Natural killer cell treated with Interleukin-12 subunit alpha and Interleukin-12 subunit beta and Interleukin-15 and Interleukin-18, amount 100 ng/mL, for 72 hours (primary cell): ENCODE measurements at places on chromosomes 1 and 21.
A peak's percentile ranks its signal among the peaks of the same experiment; 100 is the strongest.

DNA sequence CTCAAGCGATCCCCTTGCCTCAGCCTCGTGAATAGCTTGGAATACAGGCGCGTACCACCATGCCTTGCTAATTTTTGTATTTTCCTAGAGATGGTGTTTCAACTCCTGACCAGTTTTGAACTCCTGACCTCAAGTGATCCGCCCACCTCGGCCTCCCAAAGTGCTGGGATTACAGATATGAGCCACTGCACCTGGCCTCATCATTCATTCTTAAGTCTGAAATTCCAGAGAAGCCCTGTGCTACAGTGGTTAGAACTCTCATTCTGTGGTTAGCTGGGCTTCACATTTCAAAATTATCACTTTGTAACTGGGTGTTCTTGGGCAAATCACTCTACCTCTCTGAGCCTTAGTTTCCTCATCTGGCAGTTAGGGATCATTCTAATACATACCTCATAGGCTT is 86.1 kb upstream of the POU3F1 start:
- no peak for DNase-seq

DNA sequence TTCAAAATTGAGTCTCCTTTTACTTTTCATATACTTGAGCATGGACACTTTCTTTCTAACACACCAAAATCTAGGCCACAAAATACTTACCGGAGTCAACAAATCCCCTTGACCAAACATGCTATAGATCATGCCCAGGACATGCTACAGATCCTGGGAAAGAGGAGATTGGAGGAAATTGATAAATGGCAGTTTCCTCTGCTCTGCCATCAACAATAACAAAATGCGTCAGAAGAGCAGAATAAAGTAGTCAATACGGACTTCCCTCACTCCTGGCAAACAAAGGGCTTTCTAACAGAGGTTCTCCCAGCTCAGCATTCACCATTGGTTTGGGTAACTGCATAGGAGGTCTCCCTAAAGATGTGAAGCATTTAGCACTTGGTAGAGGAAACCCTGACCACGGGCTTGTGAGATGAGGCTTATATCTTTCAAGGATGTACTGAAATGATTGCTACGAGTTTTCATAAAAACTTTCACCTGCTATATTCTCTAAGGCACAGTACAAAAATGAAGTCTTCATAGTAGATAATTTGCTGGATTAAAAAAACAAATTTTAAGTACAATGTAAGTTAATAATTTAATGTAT is 283.8 kb upstream of the RUNX1 start:
- no peak for DNase-seq

DNA sequence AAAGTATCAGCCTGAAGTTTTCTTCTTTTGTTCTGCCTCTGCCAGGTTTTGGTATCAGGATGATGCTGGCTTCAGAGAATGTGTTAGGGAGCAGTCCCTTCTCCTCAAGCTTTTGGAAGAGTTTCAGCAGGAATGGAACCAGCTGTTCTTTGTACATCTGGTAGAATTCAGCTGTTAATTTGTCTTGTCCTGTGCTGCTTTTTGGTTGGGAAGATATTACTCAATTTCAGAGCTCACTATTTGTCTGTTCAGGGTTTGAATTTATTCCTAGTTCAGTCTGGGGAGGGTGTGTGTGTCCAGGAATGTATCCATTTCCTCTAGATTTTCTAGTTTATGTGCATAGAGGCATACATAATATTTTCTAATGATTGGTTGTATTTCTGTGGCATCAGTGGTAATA is 12.8 kb downstream of the ZNF678 start:
- no peak for DNase-seq

GRCh38 chr1:163071405-163072255 is 2.5 kb downstream of the RGS4 start:
- no peak for DNase-seq

- DNase-seq: no peak
These were observed 3.5 kb downstream of the ITPKB start for GRCh38 chr1:226735576-226735975.

DNA sequence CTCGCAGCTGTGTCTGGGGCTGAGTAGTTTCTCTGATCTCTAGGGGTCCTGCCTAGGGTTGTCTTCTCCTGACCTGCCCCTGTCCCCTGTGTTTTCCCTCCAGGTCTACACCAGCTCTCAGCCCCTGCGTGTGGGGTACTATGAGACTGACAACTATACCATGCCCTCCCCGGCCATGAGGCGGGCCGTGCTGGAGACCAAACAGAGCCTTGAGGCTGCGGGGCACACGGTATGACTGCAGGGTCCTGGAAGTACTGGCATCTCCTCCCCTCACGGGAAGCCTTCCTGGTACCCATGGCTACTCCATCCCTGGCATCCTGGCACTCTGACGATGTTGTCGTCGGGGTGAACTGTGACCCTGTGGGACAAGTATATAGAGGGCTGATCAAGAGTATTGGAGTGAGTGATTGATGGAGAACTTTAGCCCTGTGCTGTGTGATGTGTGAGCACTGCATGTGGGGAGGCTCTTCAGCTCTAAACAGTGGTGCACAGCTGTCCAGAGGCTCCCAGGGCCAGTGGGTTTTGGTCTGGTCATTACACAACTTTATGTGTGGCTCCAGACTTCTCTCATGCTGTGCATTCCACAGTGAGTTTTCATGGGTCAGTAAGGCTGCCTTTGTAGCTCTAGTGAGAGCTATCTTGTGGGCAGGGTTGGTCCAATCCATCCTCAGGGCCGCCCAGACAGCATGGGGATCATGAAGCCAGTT is 14.4 kb downstream of the FAAH start:
- DNase-seq: no peak

DNA sequence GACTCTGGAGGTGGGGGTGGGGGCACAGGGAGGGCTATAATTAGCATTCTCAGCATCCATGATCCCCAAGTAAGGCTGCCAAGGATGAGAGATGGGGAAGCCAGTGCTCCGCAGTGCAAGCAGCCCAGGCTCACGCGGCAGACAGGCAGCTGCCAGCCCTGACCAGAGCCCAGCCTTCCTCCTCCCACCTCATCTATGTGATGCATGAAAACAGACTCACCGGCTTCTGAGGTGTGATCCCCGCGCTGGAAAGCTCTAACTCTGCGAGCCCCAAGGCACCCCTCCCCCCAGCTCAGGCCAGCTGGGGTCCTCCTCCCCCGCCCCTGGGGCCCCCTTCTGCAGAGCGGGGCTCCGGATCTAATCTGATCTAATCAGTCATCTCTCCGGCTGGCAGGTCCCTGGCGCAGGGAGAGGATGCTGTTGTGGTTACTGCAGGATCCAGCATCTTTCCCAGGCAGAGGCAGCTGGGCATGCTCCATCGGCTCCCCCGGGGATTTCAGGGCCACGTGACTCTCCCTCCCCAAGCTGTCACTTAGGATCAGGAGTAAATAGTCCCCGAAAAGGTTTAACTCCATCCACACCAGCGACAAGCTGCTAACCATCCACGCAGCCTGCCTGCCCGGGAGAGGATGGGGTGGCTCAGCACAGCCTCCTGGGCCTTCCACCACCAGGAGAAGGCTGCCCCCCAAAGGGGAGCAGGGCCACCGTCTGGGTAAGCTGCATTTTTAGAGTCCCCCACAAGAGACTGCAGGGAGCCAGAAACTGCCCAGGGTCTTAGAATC is at the start of gene PLEKHA6:
Gene PLEKHA6, minus strand, starts transcription at position 456 of the 782 bp plus-strand sequence. CDS start 86,202 bp downstream, outside the sequence.
- DNase-seq: no peak

GRCh38 chr21:26836528-26836927 is 8.7 kb downstream of the ADAMTS1 start:
- no peak for DNase-seq

DNA sequence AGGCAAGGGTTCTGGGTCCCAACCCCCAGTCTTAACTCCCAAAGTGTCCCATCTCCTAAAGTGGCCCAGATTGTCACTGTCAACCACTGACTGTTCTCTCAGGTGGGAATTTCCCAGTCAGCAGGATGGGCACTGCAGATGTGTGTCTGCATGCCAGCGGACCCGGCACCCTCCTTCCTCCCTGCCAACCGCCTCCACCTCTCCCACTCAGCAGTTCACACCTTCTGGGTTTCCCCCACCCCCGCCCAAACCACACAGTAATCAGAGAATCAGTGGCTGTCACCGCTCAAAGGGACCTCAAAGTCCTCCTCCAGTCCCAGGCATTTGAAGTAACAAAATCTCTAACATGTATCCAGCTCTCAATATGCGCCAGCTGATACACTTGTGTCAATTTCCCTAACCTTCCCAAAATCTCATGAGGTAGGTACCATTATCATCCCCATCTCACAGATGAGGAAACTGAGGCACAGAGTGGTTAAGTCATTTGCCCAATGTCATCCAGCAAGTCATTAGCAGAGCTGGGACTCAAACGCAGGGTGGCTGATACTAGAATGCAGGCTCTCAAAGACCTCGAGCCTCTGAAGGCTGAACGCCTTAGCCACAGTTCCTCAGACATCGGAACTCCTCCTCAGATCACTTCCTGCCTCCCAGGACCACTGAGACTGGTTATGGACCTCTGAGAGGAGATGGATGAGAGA is 4.8 kb downstream of the RUNX3 start:
- peak; percentile 90 for DNase-seq

GRCh38 chr21:34890724-34891612 is 158.1 kb downstream of the RUNX1 start:
- peak; percentile 65 for DNase-seq

GRCh38 chr1:246534114-246534513 is 27.0 kb upstream of the SMYD3 start:
- no peak for DNase-seq

DNA sequence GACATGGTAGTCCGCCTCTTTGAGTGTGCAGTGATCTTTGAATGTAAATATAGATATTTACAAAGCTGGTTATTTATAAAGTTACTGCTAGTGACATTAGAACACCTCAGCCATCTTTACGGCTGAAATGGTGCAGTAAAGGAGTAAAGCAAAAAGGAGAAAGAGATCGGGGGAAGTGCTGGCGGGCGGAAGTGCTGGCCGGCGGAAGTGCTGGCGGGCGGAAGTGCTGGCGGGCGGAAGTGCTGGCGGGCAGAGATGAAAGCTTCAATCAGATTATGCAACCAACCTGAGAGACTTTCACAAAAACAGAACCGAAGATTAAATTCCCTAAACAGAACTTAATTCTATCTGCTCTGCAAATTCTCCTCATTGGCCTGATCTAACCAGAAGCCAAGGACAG is 1.4 kb upstream of the OR14A16 start:
- no peak for DNase-seq

GRCh38 chr1:39063191-39063590 is 37.0 kb downstream of the NDUFS5 start:
- no peak for DNase-seq

- DNase-seq: no peak
These were observed 6.0 kb downstream of the TATDN3 start for GRCh38 chr1:212797681-212798080.

GRCh38 chr1:17639703-17640340 is 100.3 kb downstream of the ARHGEF10L start:
- no peak for DNase-seq

DNA sequence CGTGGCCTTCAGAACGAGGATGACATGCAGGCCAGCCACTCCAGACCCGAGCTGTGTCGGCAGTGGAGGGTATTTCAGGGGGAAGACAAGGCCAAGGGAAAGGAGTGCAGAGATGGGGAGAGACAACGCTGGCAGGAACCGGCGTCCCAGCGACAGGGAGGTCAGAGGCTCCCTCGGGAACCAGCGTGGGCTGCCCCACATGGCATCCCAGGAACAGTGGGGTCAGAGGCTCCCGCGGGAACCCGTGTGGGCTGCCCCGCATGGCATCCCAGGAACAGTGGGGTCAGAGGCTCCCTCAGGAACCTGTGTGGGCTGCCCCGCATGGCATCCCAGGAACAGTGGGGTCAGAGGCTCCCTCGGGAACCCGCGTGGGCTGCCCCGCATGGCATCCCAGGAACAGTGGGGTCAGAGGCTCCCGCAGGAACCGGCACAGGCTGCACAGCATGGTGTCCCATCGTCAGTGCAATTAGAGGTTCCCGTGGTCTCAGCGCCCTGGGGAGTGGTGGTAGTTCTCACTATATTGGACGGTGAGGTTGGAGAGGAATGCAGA is 43.0 kb downstream of the SLC19A1 start:
- DNase-seq: peak; percentile 52

DNA sequence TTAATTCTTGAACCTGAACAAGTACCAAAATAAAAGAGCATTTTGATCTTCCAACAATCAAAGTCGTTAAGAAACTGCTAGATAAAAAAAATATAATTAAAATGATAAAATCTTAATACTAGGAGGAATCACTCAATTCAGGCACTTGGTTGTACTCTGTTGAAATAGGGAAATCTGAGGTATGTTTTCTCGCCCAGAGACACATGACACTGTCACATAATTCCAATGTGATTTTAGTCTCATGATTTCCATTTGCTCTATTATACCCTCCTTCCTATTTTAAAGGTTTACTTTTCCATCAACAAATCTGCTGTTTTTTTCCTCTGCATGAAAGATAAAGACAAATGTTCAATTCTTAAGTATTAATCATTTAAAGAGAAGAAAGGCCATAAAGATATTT is 97.6 kb downstream of the ZZZ3 start:
- DNase-seq: no peak
